RPMI7951 (cell line): ENCODE measurements at places on chromosomes 7 and 10. TPM values are rescaled to one million over a fixed set of nuclear protein-coding genes. Genes with fewer than 3 reads are reported as not detected.
A peak's percentile ranks its signal among the peaks of the same experiment; 100 is the strongest.

GRCh38 chr7:152924826-152925411 is 165.4 kb downstream of the ACTR3B start:
- no peak for DNase-seq

- no peak for DNase-seq
These were observed 11.8 kb downstream of the FAS start for GRCh38 chr10:89002226-89002978.

- no peak for DNase-seq
These were observed 16.9 kb upstream of the NPS start for GRCh38 chr10:127532193-127532592.

GRCh38 chr10:98262571-98262970 is 5.4 kb downstream of the LOXL4 start:
- peak; percentile 49 for DNase-seq

DNA sequence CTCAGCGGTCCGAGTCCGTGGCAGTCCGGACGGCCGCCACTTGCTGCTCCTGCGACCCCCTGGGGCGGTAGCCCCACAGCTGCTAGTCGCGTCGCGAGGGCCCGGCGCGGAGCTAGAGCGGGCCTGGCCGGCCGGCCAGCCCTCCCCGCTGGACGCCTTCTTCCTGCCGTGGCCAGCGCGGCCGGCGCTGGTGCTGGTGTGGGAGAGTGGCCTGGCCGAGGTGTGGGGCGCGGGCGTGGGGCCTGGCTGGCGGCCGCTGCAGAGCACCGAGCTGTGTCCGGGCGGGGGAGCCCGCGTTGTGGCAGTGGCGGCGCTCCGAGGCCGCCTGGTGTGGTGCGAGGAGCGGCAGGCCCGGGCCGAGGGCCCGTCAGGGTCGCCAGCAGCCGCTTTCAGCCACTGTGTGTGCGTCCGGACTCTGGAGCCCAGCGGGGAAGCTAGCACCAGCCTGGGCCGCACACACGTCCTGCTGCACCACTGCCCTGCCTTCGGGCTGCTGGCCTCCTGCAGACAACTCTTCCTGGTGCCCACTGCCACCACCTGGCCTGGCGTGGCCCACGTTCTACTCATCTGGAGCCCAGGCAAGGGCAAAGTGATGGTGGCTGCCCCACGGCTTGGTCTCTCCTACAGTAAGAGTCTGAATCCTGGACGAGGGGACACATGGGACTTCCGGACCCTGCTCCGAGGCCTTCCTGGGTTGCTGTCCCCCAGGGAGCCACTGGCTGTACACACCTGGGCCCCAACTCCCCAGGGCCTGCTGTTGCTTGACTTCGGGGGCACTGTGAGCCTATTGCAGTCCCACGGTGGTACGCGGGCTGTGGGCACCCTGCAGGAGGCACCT is 631 bp downstream of the HPS6 start:
- DNase-seq = peak; percentile 31

GRCh38 chr7:4074994-4075393 is 607.1 kb upstream of the FOXK1 start:
- DNase-seq = no peak

DNA sequence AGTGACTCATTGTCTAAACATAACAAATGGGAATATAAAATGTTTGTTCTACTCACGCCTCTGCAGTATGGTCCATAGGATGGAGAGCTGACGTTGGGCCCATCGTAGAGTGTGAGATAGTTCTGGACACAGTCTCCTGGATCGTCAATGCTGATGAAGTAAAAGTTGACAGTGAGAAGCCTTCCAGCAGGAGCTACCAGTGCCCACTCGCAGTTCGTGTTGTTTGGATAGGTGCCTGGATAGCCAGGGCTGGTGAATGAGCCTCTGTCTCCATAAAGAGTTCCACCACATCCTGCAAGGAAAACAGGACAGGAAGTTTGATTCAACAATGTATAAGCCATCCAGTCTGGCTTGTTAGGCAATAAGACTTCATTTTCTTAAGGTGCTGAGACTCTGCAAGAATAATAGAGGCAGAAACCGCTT is 79.6 kb downstream of the OR13A1 start:
- peak; percentile 57 for DNase-seq

GRCh38 chr7:132757783-132758182 is 181.5 kb upstream of the PLXNA4 start:
- DNase-seq = peak; percentile 74

DNA sequence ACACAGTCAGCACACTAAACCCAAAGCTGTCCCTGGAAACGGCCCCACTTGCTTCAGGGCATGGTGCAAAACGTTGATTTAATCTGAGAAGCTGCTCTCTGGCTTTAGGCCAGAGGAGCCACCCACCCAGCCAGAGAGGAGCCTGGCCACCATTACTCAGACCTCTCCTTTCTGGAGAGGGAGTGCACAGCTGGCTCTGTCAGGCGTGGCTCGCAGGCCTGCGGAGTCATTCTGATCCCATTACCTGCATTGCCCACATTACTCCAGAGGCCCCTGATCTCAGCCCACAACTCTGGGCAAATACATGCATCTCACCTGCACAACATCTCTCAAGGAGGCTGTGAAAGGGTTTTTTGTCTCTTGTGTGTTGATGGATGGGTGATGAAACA is 370.0 kb upstream of the IGFBP3 start:
- DNase-seq = peak; percentile 95

DNA sequence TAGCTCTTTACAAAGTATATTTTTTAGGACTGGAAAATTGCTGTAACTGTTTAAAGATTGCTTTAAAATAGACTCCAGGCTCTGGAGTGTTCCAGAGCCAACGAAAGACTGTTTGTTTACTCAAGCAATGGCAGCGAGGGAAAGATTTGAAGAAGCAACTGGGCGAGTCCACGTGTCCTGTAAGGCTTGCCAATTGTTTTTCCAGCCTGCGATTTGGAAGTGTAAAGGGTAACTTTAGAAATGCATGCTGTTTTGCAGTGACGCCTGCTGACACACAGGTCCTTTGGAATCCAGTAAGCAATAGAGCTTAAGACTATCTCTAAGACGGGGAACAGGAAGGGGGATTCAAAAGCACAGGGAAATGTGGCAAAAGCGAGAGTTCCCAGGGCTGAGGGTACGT is 55.8 kb downstream of the TACC2 start:
- DNase-seq = no peak

DNA sequence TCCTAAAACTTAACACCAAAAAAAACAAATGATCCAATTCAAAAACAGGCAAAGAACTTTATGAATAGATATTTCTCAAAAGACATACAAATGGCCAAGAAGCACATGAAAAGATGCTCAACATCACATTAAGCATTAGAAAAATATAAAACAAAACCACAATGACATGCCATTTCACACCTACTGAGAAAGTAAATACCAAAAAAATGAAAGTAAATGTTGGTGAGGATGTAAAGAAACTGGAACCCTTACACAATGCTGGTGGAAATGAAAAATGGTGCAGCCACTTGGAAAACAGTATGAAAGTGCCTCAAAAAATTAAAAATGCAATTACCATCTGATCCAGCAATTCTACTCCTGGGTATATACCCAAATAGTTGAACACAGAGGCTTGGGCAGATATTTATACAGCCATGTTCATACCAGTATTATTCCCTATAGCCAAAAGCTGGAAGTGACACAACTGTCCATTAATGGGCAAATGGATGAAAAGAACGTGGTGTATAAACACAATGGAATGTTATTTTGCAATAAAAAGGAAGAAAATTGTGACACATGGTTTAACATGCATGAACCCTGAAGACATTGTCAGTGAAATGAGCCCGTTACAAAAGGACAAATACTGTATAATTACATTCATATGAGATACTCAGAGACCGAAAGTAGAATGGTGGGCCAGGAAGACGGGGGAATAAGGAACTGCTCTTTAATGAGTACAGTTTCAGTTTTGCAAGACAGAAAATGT is 89.0 kb downstream of the JMJD1C start:
- DNase-seq = peak; percentile 75

GRCh38 chr10:97522071-97522470 is 23.3 kb downstream of the UBTD1 start:
- DNase-seq = no peak

GRCh38 chr10:93894516-93895378 is 969 bp downstream of the SLC35G1 start:
- peak; percentile 8 for DNase-seq

GRCh38 chr10:116974456-116975005 is 30.5 kb downstream of the SHTN1 start:
- DNase-seq = peak; percentile 77

GRCh38 chr10:60511477-60512229 is 122.0 kb upstream of the ANK3 start:
- no peak for DNase-seq

DNA sequence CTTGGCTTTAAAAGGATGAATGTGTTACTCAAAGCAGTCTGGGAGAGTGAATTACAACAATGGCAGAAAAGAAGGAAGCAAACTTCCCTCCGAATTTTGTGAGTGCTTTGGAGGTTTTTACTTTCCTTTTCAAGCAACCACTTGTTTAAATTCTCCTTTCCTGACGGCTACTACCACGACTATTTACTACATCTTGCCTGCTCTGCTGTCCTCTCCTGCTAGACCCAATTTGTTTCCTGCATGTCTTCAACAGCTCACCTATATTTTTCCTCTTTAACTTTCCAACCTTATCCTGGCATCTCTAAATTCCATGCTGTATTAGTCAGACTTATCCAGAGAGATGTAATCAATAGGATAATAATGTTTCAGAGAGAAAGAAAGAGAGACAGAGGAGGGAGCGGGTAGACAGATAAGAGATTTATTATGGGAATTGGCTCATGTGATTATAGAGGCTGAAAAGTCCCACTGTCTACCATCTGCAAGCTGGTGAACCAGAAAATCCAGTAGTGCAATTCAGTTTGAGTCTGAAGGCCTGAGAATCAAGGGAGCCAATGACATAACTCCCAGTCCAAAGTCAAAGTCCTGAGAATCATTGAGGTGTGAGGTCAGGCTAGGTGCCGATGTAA is 42.8 kb upstream of the SLC13A1 start:
- DNase-seq = no peak

GRCh38 chr10:12350167-12350872 is 973 bp downstream of the CAMK1D start:
- no peak for DNase-seq

DNA sequence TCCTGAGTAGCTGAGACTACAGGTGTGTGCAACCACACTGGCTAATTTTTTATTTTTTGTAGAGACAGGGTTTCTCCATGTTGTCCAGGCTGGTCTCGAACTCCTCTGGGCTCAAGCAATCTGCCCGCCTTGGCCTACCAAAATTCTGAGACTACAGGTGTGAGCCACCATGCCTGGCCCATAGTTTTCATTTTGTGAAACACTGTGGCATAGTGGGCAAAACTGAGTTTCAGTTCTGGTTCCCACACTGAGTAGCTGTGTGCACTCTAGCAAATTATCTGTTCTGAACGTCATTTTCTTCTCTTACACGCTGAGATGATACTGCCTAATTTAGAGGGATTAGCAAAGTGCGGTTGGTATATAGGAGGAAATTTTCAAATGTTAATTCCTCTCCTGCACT is 13.5 kb downstream of the ATP5MK start:
- no peak for DNase-seq

DNA sequence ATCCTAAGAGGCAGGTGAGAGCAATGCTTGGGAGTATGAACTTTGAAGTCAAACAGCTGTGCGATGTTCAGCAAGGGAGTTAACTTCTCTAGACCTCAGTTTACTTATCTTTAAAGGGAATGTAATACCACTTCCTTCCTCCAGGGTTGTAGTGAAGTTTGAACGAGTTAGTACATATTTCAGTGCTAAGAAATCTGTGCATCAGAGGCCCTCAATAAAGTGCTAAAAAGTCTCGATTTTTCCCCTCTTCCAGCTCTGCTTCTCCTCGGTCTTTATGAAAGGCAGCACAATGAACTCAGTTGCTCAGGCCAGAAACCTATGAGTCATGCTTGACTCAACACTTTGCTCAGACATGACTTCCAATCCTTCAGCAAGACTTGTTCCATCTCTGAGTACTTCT is 418.9 kb downstream of the MDFIC start:
- DNase-seq = peak; percentile 49

GRCh38 chr10:5975641-5976473 is 1.5 kb downstream of the IL15RA start:
- peak; percentile 23 for DNase-seq

DNA sequence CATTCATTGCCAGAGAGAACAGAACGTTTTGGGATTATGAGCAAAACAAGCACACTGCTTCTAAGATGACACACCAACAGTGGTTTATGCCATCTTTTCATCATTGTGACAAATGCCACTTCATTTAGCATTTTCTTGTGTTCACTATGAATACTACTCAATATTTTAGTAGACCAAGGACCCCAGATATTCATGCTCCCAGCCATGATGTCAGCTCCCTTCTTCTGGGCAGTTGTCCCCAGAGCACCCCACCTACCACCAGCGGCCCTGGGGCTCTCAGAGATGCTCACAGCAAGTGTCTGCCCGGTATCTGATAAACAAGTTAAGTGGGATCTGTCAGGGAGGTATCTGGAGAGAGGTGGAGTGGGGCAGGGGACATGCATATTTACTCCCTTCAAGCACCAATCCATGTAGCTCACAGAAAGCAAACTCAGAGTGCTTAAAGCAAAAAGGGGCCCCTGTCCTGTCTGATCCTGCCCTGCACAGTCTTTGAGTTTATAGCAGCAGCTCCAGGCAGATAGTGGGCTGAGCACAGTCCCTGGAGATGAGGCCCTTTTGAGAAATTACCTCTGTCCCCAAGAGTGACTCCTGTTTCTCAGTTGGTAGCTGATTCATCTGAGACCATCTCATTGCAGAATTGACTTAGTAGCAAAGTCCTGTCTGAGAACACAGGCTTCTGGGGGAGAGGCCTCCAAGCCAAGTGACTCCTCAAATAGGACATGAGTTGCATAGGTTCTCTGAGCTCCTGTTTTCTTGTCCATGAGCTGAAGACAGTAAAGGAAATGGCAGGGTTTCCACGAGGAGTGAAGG is 281.8 kb upstream of the KLF6 start:
- no peak for DNase-seq

GRCh38 chr10:122878799-122879338 is 512 bp downstream of the FAM24B start:
- no peak for DNase-seq

Gene PDE1C
- 17.5 and 19.1 TPM in 2 replicates for total RNA-seq

Gene NPC1L1
- total RNA-seq = not detected in 2 replicates

Gene CHST15
- 26.2 and 36.4 TPM in 2 replicates for total RNA-seq

Gene JAKMIP3
- not detected in 2 replicates for total RNA-seq

Gene MYO1G
- total RNA-seq = under 0.01 TPM in 1 of 2 replicates, not detected in the other

Gene TFPI2
- total RNA-seq = 229 and 267 TPM in 2 replicates

Gene CNTNAP2
- not detected in 2 replicates for total RNA-seq

Gene RBAK
- total RNA-seq = 7.7 and 9.7 TPM in 2 replicates
